ENCODE measurements at places on chromosomes 5 and 9.

DNA sequence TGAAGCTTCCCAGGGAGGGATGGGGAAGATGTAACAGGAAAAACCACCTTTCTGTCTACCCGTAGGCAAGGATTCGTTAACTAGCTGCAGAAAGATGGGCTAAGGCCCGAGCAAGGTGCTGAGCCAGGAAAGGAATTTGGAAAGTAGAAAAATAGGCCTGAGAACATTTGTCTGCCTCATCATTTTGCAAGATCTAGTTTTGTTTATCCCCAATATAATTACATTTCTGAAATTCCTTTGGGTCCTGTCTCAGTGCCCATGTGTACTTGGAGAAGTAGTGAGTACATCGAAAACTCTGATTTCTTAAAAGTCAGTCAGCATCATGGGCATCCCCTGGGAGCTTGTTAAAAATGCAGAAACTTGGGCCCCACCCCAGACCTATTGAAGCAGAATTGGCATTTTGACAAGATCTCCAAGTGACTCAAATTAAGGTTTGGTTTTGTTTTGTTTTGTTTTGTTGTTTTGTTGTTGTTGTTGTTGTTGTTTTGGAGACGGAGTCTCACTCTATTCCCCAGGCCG lies 52.1 kb upstream of the CEMIP2 start:
- DNase-seq = no peak

DNA sequence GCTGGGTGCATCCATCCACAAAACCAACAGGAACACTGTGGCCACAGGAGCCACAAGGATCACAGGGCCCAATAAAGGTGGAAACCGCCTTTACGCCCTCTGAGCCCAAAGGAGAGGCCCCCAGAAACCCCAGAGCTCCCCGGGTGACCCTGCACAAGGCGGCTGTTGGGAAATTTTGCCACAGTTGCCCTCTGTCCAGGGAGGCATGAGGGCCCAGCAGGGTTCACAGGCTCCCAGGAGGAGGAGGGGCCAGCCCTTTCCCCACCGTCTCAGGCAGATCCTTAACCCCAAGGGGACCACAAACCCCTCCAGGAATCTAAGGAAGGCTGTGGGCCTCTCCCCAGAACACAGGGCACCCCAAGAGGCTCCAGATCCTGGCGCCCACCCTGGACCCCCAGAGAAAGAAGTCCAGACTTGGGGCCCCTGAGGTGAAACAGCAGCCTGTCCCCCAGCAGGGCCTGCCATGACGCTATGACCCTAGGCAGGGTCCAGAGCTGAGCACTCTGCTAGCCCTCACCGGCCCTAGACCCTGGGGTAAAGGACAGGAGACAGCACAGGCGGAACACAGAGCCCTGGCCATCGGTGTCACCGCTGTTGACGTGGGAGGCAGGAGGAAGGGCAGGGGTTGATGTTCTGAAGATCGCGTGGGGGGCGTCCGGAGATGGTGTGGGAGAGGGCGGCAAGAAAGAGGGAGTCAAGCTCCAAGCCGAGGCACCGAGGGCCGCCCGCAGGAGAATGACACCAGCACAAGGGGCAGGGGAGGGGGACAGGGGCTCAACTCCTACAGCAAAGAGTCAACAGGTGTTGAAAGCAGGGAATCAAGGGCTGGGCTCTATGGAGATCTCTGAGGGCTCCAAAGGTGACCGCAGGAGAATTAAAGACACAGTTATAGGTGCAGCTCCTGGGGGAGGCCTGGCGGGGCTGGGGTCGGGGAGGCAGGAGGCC lies 97.5 kb downstream of the VAV2 start:
- no peak for DNase-seq

GRCh38 chr9:38357350-38358114 lies 35.0 kb upstream of the ALDH1B1 start:
- DNase-seq = no peak

GRCh38 chr9:70285246-70285645 lies 26.5 kb downstream of the SMC5 start:
- no peak for DNase-seq

GRCh38 chr9:121972501-121972981 lies 120.6 kb downstream of the TTLL11 start:
- no peak for DNase-seq

GRCh38 chr5:116859666-116860320 lies 285.2 kb upstream of the SEMA6A start:
- no peak for DNase-seq

GRCh38 chr5:73515232-73515631 lies 17.0 kb downstream of the BTF3 start:
- DNase-seq = no peak

DNA sequence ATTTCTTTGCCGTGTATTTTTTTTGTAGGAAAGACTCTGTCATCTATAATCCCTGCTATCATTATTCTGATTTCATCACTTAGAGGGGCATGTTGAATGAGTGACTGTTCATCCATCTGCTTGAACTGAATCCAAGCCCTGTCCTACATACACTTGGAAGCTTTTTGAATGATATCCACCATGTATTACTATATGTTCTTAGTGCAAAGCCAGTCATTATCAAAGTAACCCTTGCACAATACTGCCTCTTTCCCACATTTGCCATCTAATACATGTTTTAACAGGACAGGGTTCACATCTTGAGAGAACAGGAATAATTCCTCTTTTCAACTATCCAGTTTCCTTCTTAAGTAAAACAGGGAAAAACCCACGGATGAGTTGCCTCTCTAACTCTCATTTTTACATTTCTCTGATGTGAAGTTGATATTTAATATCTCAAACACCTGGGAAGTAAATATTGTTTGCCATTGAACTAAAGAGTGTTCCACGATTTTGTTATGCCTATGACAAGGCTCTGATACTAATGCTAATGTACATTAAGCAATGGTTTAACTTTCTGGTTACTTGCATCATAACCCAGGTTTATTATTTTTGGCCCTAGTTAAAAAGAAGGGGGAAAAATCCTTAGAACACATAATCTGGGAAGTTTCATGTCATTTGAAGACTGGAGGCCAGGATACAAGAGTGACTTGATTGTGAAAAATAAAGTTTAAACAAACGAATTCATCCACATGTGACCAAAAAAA lies 103.7 kb upstream of the TARS1 start:
- DNase-seq = no peak

All from activated T-helper 1 cell treated with anti-CD3 and anti-CD28 coated beads, Interleukin-2, amount 50 U/mL, for 16 hours (primary cell).